ENCODE measurements at places on chromosomes 12 and 14.

DNA sequence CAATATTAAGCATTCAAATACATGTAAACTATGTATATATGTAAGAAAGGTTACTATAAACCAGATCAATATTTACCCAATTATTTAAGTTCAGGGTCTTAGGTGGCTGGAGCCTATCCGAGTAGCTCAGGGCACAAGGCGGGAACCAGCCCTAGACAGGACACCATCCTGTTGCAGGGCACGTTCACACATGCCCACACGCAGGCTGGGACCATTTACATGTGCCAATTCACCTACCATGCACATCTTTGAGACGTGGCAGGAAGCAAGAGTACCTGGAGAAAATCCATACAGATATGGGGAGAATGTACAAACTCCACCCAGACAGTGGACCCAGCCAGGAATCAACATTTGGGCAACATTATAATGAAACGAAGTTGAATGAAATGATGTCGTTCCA lies 263.0 kb upstream of the E2F7 start:
- DNase-seq = no peak

- DNase-seq = no peak
These were observed 340.5 kb downstream of the TMEM121 start for GRCh38 chr14:105866841-105867321.

DNA sequence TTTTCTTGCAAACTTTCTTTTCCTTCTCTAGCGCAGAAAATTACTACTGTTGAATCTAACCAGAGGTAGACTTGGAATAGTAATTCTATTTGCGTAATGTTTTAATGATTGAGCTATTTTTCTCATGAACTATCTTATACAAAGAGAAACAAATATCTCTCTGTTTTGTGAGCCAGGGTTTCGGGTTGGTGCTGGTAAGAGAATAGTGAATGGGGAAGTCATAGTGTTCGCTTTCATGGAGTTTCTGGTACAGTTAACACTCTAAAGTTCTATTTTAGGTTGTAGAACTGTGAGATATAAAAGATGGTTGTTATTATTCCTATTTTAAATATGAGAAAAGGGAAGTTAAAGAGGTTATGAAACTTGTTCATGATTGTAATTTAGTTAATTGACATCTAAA lies 6.6 kb downstream of the CLEC1B start:
- no peak for DNase-seq

GRCh38 chr14:95180966-95181741 lies 23.8 kb upstream of the DICER1 start:
- DNase-seq = no peak

DNA sequence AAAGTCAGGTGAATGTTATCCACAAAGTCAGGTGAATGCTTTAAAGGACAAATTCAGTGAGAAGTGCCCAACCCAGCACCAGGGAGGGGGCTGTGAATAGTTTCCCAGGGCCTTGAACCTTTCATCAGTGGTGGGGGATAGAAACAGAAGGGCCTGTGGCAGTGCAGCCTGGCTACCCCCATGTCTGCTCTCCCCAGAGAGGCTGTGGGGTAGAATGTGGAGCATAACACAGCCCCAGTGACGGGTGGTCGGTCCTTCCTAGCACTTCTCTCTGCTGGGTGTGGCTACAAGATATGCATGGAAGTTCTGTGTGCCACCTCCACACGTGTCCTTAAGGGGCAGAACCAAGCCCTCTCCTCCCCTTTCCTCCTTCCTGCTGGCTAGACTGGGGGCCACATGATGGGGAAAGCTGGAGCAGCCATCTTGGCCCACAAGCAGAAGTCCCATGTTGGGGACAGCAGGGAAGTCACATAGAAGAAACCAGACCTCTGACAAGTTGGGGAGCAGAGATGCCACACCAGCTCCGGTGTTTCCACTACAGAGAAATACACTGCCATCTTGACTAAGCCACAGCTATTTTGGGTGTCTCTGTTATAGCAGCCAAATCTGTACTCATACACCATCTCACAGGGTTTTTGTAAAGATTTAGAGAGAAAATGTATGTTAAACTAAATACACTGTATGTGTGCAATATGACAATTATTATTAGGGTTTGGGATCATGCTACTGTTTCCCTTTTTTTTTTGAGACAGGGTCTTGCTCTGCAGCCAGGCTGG lies 17.0 kb downstream of the RITA1 start:
- no peak for DNase-seq

GRCh38 chr12:129675947-129676346 lies 227.9 kb downstream of the TMEM132D start:
- no peak for DNase-seq

GRCh38 chr14:54123841-54124240 lies 167.2 kb upstream of the BMP4 start:
- no peak for DNase-seq

GRCh38 chr14:47678993-47679392 lies 3.6 kb upstream of the MDGA2 start:
- no peak for DNase-seq

DNA sequence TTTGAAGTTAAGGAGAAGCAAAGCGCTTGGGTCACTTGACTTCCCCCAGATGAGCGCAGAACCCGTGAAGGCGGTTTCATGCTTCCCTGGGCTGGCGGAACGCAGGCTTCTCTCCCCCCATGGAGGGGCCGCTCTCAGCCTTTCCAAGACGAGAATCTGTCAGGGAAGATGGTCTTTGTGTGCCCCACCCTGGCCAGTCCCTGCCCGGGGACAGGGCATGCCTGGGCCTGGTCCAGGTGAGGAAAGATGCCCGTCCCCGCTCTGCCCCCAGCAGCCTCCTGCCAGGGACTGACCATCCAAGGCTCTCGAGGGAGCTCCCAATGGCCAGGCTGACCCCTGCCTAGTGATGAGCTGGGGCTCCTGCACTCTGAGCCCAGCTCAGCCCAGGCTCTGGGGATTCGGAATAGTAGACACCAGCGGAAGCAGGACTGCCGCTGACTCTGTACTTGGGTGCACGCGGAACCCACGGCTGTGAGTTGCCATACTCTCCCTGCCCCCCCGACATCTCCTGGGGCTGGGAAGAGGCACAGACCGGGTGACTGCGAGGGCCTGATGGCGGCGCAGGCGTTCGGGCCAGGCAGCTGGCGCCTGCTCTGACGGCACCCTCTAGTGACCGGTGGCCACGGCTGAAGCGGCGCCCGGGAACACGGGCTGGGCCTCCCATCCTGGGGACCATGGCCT lies 142.2 kb upstream of the FKBP4 start:
- no peak for DNase-seq

Data from iPS DF 6.9 (cell line).